Activated T-cell treated with anti-CD3 and anti-CD28 coated beads for 1 hour (primary cell): ENCODE measurements at places on chromosomes 7 and 10.

GRCh38 chr7:112782498-112782897 lies 7.7 kb downstream of the TMEM168 start:
- DNase-seq = no peak

DNA sequence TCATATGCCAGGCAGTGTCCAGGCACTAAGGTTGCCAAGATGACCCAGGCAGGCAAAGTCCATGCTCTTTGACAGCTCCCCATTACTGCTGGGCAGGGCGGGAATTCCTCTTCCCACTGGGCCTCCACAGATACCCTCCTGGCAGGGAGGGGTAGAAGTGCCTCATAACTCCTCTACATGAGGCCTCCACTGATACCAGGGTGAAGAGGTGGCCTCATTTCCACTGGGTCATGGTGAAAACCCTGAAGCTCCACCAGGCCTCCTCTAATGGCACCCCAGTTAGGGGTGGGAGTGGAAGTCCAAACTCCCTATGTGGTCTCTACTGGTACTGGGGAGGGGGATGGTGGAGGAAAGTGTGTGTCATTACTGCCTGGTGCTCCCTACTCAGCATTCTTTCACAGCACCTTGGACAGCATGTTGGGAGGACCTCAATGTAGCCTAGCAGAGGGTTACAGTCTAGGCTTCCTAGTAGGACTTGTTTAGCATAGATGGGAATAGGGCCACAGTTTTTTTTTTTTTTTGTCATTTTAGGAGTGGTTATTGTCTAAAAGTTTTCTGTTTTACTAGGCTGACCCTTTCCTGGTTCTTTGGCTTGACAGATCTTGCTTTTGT lies 34.6 kb upstream of the GLCCI1 start:
- no peak for DNase-seq

DNA sequence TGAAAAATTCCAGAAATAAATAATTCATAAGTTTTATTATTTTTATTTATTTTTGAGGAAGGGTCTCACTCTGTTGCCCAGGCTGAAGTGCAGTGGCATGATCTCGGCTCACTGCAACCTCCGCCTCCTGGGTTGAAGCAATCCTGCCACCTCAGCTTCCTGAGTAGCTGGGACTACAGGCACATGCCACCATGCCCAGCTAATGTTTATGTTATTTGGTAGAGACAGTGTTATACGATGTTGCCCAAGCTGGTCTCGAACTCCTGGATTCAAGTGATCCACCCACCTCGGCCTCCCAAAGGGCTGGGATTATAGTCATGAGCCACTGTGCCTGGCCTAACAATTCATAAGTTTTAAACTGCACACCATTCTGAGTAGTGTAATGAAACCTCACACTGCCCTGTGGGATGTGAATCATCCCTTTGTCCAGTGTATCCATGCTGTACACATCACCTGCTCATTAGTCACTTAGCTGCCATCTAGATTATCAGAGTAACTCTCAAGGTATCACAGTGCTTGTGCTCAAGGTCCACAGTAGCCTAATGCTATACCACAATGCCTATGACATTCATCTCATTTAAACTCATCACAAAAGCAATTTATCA lies 17.9 kb downstream of the RTKN2 start:
- DNase-seq = no peak

DNA sequence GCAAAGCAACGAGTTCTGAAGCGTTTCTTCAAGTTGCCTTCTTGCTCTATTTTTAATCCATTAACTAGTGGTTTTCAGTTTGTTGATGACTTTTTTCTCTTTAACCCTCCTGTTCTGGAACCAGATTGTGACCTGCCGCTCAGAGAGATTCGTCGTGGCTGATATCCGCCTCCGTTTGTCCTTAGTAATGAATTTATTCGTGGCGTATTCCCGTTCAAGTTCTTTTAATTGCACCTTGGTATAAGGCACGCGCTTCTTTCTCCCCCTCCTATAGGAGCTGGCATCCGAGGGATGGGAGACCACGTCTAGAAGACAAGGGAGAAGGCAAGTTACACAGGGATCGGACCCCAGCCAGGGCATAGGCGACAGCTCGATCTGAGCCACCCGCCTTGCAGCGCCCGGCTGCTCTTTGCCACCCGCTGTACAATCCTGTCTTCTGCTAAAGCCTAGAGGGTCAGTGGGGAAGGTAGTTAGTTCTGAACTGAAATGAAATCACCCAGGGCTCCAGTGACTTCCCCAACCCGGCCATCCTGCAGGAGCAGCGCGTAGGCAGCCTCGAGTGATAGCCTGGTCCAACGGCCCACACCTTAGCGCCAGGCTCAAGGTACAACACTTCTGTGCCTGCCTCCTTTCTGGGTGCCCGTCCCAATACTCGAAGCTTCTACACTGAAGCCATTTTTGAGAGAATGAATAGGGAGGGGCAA lies 1.6 kb downstream of the HOXA13 start:
- no peak for DNase-seq

DNA sequence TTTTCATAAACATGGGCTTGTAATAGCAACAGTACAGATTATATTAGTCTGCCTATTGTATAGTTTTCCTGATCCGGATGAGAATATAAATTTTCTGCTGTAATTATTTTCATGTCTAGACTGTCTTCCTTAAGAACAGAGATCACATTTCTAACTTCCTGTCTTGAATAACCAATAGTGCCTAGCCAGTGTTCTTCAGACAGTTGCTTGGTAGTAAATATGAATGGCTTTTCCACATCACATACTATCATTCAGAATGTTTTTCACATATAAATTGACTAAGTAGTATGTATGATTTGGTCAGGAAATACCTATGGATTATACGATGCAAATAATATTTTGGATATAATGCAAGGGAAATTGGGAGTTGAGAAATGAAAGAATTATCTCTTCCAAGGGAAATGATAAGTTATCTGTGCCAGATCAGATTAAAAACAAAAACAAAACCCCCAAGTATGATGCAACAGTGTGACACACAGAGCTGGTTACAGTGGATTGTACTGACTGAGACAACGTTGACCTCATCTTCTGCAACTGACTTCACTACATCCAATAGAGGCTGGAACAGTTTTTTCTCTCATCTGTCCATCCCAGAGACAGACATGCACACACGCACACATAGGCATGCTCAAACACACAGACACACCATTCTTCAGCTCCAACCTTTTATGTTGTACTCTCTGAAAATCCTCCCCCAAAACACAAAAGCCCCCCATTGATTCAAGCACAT lies 16.4 kb downstream of the ITGA8 start:
- DNase-seq = no peak

GRCh38 chr7:158623241-158623640 lies 35.6 kb upstream of the PTPRN2 start:
- DNase-seq = no peak

- DNase-seq = no peak
These were observed 124.8 kb downstream of the CNNM2 start for GRCh38 chr10:103042908-103043307.

- no peak for DNase-seq
These were observed 15.7 kb downstream of the PKD1L1 start for GRCh38 chr7:47932466-47933037.

DNA sequence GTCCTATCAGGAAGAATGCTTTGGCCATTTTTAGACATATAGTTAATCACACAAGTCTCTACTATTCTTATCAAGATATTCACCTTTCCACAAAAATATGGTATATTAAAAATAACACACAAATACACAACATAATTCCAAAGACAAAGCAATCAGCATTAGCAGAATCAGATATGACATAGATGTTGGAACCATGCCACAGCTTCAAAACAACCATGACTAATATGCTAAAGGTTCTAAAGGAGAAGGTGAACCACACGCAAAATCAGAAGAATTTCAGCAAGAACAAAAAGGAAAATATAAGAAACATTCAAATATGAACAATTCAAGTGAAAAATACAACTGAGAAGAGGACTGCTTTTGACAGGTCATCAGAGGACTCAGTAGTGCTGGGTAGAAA lies 670.2 kb upstream of the SORCS1 start:
- DNase-seq = no peak

DNA sequence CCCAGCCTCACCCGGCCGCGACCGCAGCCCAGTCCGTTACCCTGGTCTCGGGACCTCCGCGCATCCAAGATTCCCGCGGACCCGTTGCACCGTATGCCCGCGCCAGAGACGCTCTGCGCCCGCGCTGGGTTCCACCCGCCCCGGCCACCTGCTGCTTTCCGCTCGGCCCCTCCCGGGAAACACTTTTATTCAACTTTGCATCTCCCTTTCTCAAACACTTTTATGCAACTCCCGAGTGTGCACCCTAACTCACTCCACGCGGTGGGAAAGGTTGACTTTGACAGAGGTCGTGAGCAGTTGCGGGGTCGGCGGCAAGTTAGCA lies at the start of gene ODAD2:
ODAD2 (minus strand) TSS at position 126 of the 322 bp plus-strand sequence. CDS start 3,937 bp downstream, outside the sequence.
- DNase-seq = peak; percentile 11

- DNase-seq = no peak
These were observed 98.3 kb downstream of the CDH23 start for GRCh38 chr10:71494980-71495381.

DNA sequence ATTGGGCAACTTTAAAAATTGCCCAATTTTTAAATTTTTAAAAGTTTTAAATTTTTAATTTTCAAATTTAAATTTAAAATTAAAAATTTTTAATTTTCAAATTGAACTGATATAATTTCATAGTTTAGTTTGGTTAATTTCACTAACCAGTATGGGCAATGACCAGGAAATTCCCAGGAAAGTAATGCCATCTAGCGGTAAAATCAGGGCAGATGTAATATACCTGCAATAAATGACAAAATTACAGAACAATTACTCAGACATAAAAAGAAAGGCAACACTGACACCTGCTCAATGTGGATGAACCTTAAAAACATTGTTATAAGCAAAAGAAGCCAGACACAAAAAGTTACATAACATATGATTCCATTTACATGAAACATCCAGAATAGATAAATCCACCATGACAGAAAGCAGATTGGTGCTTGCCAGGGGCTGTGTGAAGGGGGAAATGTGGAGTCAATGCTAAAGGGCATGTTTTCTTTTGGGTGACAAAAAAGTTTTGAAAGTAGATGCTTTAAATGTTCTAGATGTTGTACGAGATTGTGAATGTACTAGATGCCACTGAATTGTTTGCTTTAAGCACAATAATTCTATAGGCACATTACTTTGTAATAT lies 28.6 kb upstream of the SLC16A12 start:
- no peak for DNase-seq

GRCh38 chr10:28677888-28678686 lies 766 bp downstream of the BAMBI start:
- no peak for DNase-seq

GRCh38 chr7:2606539-2606936 lies 25.2 kb upstream of the TTYH3 start:
- DNase-seq = no peak

- DNase-seq = no peak
These were observed 95.0 kb downstream of the FRMD4A start for GRCh38 chr10:14235566-14236195.

GRCh38 chr10:130109796-130110245 lies 809 bp downstream of the C10orf143 start:
- peak; percentile 61 for DNase-seq

GRCh38 chr7:66768865-66769832 lies 28.6 kb downstream of the RABGEF1 start:
- no peak for DNase-seq

GRCh38 chr10:48498940-48499510 lies 105.8 kb downstream of the ARHGAP22 start:
- no peak for DNase-seq

GRCh38 chr7:24713850-24714675 lies 43.2 kb downstream of the GSDME start:
- no peak for DNase-seq

GRCh38 chr7:144508702-144509101 lies 105.2 kb upstream of the NOBOX start:
- DNase-seq = no peak

DNA sequence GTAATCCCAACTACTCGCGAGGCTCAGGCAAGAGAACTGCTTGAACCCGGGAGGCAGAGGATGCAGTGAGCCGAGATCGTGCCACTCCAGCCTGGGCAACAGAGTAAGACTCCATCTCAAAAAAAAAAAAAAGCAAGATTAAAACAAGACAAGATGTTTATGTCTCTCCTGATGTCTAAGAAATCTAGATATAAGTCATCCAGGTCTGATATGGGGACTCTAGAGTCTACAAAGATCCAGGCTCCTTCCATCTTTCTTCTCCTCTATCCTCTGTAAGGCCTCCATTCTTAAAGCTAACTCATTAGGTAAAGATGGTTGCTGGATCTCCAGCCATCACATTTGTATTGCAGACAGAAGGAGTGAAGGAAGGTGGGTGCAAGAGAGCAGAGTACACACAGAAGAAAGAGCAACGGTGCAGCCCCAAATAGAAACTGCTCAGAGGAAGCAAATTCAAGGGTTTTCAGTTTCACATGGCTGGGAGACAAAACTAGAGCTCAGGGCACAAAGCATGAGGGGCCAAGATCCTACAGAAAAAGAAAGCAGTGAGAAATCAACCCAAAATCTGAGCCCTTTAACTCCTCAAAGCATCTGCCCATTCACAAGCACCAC lies 57.6 kb downstream of the USP6NL start:
- no peak for DNase-seq

GRCh38 chr7:154843670-154844237 lies 159.2 kb downstream of the PAXIP1 start:
- no peak for DNase-seq

- no peak for DNase-seq
These were observed 7.0 kb downstream of the ANKMY2 start for GRCh38 chr7:16638282-16639280.
